ENCODE measurements at places on chromosomes 2 and 18. TPM values are rescaled to one million over a fixed set of nuclear protein-coding genes. Genes with fewer than 3 reads are reported as not detected.

GNAL gene
- 12.9 TPM for total RNA-seq

ANKRD36B gene
- 56.6 TPM for total RNA-seq

TMEM163 gene
- not detected for total RNA-seq

ALPP gene
- total RNA-seq = not detected

- H3K4me1 ChIP-seq = no peaks in the 10 kb centered on the region
- no peaks in the 10 kb centered on the region for H3K36me3 ChIP-seq
- H3K4me3 ChIP-seq = no peak overlapping the region
- H3K27me3 ChIP-seq = no peaks in the 10 kb centered on the region
- no peak overlapping the region for H3K27ac ChIP-seq
- no peak for DNase-seq
These were observed 8.0 kb upstream of the MBP start for GRCh38 chr18:77140439-77141109.

DNA sequence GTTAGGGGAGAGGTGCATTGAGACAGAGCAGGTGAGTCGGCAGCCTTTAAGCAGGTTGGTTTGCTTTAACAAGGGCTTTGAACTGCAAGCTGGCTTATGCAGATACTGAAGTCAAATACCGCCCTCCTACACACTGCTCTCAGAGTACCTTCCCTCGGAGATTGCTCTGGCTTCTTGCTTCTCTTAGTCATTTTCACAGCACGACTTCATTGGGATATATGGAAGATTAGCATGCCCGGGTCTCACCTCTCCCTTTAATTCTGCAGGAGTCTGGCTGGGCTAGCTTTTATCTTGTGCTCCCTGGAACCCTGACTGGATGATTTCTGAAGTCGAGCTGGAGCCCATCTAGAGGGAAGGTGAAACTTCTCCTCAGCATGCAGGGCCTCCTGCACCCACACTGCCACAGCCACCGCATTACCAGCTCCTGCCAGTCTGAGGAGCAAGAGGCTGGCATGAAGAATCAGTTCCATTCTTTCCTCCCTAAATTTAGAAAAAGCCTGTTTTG lies 395.5 kb upstream of the HNRNPA3 start:
- no peaks in the 10 kb centered on the region for H3K27me3 ChIP-seq
- DNase-seq = no peak
- no peaks in the 10 kb centered on the region for H3K4me1 ChIP-seq
- H3K4me3 ChIP-seq = no peak overlapping the region
- H3K27ac ChIP-seq = no peak overlapping the region

- no peak overlapping the region for H3K4me3 ChIP-seq
- H3K4me1 ChIP-seq = no peaks in the 10 kb centered on the region
- H3K36me3 ChIP-seq = no peaks in the 10 kb centered on the region
- no peaks in the 10 kb centered on the region for H3K27me3 ChIP-seq
- peak overlapping the region; percentile 76 for H3K27ac ChIP-seq
- DNase-seq = no peak
These were observed 112.5 kb downstream of the AP1S3 start for GRCh38 chr2:223724861-223725260.

DNA sequence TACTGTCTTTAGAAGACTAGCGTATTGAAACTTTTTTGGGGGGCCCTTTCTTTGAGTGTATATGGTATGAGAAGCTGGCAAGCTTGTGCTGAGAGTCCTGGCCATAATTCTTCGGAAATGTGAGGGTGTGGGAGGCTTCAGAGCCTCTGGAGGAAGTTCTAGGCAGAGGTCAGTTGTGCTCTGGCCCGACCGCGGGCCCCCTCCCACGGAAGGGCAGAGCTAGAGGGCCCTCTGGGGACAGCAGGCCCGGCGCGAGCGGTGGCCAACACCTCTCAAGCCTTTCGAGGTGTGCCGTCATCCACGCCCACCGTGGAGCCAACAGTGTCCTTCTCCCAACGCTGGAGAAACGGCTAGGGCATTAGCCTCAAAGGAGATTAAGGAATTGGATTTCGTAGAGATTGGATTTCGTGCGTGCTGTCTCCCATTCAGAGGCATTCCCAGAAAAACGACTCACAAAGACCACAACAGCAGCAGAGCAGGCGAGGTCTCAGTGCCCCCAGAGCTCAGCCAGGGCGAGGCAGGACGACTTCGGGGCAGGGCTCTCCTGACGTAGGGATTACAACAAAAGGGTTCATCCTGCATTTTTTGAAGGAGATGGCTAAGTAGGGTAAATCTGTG lies 2.2 kb upstream of the MTCL1 start:
- H3K27me3 ChIP-seq = no peaks in the 10 kb centered on the region
- no peaks in the 10 kb centered on the region for H3K36me3 ChIP-seq
- H3K27ac ChIP-seq = no peak overlapping the region
- DNase-seq = no peak
- H3K4me1 ChIP-seq = no peaks in the 10 kb centered on the region
- no peak overlapping the region for H3K4me3 ChIP-seq

DNA sequence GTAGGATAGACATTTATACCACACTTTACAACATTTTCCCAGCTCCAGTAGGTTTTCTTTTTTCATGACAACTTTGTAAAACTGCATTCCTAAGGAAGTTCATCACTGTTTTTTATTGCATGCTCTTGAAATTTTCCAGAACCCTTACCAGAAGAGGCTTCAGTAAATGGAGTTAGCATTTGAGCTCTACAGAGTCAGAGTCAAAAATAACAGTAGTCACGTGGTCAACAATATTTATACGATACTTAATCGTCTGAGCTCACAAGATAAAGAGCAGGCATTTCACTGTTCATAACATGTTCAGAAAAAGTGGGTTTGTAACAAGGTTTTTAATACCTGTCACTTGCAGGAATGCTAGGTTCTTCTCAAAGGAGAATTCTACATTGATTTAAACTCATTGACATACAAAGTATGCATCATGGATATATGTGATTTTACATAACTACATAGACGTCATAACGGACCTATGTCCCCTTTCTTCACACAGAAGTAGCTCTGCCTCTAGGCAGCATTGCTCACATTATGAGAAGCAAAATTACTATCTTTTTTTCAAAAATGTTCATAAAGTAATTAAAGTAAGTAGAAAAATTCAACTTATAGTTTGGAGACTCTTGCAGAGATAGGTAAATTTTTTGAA lies 187.0 kb upstream of the COL3A1 start:
- no peak for DNase-seq
- H3K4me3 ChIP-seq = no peak overlapping the region
- peak overlapping the region; percentile 37 for H3K27ac ChIP-seq
- peaks cover 11% of the 10 kb centered on the region for H3K4me1 ChIP-seq
- no peaks in the 10 kb centered on the region for H3K27me3 ChIP-seq

GRCh38 chr2:118954297-118955060 lies 12.5 kb downstream of the MARCO start:
- no peaks in the 10 kb centered on the region for H3K4me1 ChIP-seq
- no peaks in the 10 kb centered on the region for H3K27me3 ChIP-seq
- no peak for DNase-seq
- H3K4me3 ChIP-seq = no peak overlapping the region

DNA sequence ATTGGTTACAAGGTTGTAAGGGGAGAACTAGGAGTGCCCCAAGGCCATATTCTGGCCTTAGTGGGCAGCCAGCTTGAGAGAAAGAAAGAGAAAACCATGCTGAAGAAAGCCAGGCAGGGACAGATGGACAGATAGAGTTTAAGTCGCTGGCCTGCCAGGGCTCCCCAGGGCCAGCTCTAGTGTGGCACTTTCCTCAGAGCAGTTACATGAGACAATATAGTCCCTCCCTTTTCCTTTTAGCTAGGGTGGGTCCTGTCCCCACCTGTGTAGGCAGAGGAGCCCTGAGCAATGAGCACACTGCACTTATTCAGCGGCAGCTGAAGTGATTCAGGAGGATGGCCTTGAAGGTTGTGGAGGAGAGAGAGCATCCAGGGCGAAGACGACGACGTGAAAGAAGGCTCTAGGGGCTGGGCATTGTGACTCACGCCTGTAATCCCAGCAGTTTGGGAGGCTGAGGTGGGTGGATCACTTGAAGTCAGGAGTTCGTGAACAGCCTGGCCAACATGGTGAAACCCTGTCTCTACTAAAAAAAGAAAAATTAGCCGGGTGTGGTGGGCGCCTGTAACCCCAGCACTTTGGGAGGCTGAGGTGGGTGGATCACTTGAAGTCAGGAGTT lies 152.0 kb upstream of the SLC1A4 start:
- H3K4me1 ChIP-seq = no peaks in the 10 kb centered on the region
- H3K36me3 ChIP-seq = no peaks in the 10 kb centered on the region
- H3K27me3 ChIP-seq = no peaks in the 10 kb centered on the region
- H3K27ac ChIP-seq = no peak overlapping the region

DNA sequence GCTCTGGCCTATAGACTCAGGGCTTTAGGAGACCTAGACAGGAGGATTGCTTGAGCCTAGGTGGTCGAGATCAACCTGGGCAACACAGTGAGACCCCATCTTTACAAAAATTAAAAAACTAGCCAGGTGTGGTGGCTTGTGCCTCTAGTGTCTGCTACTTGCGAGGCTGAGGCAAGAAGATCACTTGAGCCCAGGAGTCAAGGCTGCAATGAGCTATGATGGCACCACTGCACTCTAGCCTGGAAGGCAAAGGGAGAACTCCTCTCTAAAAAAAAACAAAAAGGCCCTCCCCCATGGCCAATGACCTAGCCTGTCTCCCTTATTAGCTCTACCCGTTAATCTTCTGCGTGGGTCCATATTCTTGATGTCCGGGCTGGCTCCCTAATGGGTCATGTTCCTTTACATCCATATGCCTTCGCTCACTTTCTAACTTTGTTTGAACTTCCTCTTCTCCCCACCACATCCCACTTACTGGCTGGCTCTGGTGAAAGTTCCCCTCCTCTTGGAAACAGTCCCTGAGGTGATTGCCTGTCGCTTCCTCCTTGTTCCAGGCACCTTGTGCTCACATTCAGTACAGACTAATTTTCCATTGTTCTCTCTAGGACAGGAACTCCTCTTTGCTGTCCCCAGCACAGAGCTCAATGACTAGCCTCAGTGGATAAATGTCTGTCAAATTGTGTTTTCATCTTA lies 103.0 kb downstream of the AFF3 start:
- DNase-seq = no peak
- no peak overlapping the region for H3K27ac ChIP-seq
- H3K27me3 ChIP-seq = no peaks in the 10 kb centered on the region
- no peak overlapping the region for H3K4me3 ChIP-seq
- no peaks in the 10 kb centered on the region for H3K36me3 ChIP-seq
- no peaks in the 10 kb centered on the region for H3K4me1 ChIP-seq

GRCh38 chr2:46747297-46747818 lies 168.2 kb downstream of the MCFD2 start:
- no peak overlapping the region for H3K4me3 ChIP-seq
- no peak overlapping the region for H3K27ac ChIP-seq
- H3K4me1 ChIP-seq = peaks cover 9% of the 10 kb centered on the region
- H3K27me3 ChIP-seq = no peaks in the 10 kb centered on the region
- H3K36me3 ChIP-seq = no peaks in the 10 kb centered on the region

DNA sequence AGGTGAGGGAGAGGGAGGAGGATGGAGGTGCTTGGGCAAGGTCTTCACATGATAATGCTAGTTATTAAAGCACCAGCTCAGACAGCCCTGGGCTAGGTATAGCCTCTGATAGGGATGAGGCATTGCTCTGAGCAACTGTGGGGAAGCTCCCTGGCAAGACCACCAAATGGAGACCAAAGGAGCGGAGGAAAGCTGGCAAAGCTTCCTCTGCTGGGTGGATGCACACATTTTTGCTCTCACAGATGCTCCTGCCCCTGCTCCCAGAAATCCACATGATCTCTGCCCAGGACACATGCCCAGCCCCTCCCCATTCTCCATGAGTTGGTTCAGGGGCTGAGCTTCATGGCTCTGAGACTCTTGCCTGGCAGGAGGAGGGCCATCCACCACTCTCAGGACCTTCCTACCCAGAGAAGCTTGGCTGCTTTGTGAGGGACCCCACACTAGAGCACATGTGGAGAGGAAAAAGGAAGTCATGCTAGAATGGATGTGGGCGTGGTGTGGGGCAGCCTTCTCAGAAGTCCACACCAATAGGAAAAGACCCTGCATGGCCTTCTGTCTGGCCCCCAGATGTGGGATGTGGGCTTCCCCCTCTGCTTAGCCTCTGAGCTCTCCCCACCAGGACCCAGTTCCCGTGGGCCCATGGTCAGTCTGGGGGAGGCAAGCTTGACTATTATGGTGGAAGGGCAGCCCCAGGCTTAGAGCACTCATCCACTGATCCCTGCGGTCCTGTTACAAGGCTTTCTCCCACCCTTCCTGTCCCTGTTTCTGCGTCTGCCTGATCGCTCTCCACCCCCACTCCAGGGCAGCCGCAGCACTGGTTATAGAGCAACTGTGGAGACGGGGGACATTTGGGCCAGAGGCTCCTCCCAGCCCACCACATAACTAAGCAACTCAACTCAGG lies 10.5 kb upstream of the CYP26B1 start:
- DNase-seq = no peak
- no peaks in the 10 kb centered on the region for H3K4me1 ChIP-seq
- H3K27ac ChIP-seq = no peak overlapping the region

- H3K4me3 ChIP-seq = no peak overlapping the region
- no peaks in the 10 kb centered on the region for H3K4me1 ChIP-seq
- no peak for DNase-seq
- H3K36me3 ChIP-seq = no peaks in the 10 kb centered on the region
These were observed 335.0 kb upstream of the TRIB2 start for GRCh38 chr2:12381543-12382325.

- H3K4me3 ChIP-seq = no peak overlapping the region
- no peak overlapping the region for H3K27ac ChIP-seq
- H3K27me3 ChIP-seq = no peaks in the 10 kb centered on the region
These were observed 53.4 kb upstream of the SETBP1 start for GRCh38 chr18:44627280-44627679.

DNA sequence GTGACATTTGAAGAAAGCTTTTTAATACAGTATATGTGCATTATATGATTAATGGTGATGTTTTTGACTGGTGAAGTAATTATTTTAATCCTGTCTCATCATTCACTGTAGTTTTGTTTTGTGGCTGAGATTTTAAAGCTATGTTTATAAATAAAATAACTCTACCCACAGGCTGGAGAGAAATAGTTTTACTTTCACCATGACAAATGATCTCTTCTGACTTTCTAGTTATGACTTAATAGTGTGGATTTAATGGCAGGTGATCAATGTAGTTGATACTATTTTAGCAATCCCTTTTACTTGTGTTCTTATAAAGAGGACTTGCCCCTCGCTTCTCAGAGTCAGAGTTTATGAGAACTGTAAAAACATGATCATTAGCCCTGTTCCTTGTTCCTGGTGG lies 289.5 kb upstream of the SIX3 start:
- no peak for DNase-seq
- H3K27ac ChIP-seq = no peak overlapping the region
- no peaks in the 10 kb centered on the region for H3K4me1 ChIP-seq
- H3K36me3 ChIP-seq = no peaks in the 10 kb centered on the region
- H3K4me3 ChIP-seq = no peak overlapping the region

Measured in tibial nerve (tissue), 4 donors.